Sigmoid colon (tissue), 7 donors: ENCODE measurements at places on chromosomes 5 and 9. TPM values are rescaled to one million over a fixed set of nuclear protein-coding genes. Genes with fewer than 3 reads are reported as not detected.
A peak's percentile ranks its signal among the peaks of the same experiment; 100 is the strongest.

SARDH gene
- total RNA-seq: 0.49 TPM

GRCh38 chr5:40683305-40683704 lies 3.6 kb downstream of the PTGER4 start:
- H3K27ac ChIP-seq: peak overlapping the region; percentile 85
- peaks cover 70% of the 10 kb centered on the region for H3K4me1 ChIP-seq
- H3K4me3 ChIP-seq: peak overlapping the region; percentile 84
- H3K27me3 ChIP-seq: no peaks in the 10 kb centered on the region
- no peak for DNase-seq

TMEM215 gene
- not detected for total RNA-seq

DNA sequence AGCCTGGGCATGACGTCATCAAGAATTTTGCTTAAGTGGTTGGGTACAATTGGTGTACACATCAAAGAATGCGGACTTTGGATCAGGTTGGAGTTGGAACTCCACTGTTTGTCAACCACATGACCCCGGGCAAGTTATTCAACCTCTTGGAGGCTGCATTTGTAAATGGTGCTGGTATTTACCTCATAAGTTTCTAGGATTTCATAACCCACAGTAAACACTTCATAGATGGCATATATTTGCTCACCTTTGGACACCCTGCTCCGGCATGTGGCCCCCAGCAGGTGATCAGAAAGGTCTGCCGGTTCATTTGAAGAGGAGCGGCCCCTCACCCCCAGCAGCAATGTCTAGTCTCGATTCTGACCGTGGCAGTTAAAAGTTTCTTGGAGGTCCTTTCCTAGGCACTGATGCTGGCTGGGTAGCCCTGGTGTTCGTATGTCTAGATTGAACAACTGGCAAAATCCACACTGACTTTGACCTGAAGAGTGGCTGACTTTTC lies 60.6 kb downstream of the IL6ST start:
- H3K4me1 ChIP-seq: no peaks in the 10 kb centered on the region
- no peaks in the 10 kb centered on the region for H3K27me3 ChIP-seq
- no peak overlapping the region for H3K27ac ChIP-seq
- H3K4me3 ChIP-seq: no peak overlapping the region
- DNase-seq: no peak
- no peaks in the 10 kb centered on the region for H3K36me3 ChIP-seq

- no peaks in the 10 kb centered on the region for H3K27me3 ChIP-seq
- H3K4me1 ChIP-seq: peaks cover 64% of the 10 kb centered on the region
- no peak overlapping the region for H3K4me3 ChIP-seq
Measured at GRCh38 chr5:179762079-179762780, 29.6 kb downstream of the MAML1 start.
